ENCODE measurements at places on chromosomes 13 and 19. TPM values are rescaled to one million over a fixed set of nuclear protein-coding genes. Genes with fewer than 3 reads are reported as not detected.
A peak's percentile ranks its signal among the peaks of the same experiment; 100 is the strongest.

DNA sequence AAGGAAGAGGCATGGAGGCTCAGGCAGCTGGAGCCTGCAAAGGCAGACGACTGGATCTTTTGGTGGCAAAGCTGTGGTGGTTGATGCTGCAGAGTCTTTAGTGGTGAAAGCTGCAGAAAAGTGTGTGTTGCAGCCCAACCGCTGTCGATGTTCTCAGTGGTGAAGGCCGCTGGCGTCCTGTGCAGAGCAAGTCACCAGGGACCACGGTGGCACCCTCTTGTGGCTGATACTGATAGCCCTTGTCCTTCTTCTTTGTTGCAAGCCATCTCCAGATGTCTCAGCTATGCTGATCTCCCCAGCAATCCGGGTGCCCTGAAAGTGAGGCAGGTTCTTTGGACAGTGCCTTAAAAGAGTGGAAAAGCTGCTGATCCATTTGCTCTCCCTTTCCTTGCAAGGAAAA lies 610.9 kb upstream of the PCDH9 start:
- no peak for DNase-seq

DNA sequence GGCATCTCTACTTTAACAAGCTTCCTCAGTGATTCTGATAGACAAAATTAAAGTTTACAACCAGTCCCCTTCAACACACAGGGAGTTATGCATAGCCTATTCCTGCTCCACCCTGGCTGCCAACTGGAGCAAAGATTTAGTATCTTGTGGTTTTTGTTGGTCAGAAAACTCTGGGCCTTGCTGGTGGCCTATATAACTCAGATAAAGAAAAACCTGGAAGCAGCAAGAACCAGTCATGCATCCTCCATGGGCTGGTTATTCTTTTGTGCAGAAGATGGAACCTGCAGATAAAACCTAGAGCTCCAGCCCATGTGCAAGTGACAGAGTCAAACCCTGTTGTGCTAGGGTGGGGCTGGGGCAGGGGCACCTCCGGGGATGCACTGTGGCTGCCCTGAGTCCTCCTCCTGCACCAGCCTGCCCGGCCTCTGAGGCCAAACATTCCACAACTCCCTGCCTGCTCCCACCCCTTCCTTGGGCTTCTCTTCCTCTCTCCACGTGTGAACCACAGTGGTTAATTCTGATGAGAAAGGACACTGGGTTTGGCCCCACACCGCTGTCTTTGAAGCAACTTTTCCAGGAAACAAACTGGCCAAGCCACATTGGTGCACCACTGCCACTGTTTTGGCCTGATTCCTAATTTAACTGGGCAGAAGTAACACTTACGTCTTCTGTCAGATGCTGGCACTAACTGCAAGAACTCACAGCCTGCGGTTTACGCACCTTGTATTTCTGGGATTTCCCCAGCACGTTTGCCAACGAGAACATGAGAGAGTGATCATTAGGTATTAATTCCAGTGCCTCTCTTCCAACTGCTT lies 23.3 kb upstream of the GGACT start:
- DNase-seq, result no peak

DNA sequence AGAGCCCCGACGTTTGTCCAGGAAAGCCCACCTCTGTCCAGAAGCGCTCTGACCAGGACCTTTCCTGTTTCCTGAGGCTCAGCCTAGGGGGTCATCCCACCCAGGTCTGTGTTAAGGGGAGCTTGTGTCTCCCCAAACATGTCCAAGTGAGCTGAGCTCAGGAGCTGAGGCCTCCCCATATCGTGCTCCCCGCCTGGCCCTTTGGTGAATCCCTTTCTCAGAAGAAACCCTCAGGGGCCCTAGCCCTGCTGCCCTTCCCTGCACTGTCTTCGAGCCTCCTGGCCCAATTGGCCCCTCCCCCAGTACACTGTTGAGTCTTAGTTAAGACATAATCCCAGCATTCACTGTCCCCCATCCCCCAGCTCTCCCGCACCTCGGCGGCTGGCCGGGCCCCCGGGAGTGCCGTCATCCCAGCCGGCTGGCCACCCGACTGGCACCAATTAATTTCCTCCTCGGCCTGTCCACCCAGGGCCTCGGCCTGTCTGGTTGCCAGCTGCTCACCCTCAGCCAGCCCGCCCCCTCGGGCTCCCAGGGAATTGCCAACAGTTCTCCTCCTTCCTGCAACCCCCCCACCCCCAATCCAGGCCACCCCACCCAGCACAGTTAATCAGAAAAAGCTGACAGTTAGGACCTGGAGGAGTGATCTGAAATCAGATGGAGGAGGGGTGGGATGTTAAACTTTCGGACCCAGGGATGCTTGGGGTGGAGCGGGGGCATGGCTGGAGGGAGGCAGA lies 13.6 kb downstream of the IER2 start:
- peak; percentile 44 for DNase-seq

DNA sequence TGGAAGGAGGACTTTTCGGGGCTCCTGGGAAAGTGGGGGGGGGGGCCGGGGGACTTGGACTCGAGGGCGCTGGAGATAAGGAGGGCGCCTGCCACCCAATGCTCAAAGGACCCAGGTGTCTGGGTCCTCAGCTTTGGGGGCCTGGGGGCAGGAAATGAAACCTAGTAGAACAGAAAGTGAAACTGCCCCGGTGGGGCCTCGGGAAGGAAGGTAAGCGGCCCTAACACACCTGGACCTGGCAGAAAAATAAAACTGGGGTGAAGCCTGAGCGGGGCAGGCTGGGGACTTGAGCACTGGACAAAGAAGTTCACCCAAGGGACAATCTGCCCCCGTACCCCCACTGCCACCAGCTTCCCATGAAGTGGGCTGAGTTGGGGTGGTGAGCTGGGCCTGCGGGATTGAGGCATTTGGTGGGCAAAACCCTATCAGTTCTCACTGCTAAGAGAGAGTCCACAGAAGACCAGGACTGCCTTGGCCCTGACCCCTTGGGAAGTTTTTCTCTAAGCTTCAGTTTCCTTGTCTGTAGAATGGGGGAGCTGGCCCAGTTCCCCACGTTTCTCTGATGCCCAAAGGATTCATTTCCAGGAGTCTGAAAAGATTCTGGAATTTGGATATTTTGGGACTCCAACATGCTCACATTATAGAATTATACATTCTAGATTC lies 2.3 kb downstream of the PRKD2 start:
- DNase-seq, result peak; percentile 67

DNA sequence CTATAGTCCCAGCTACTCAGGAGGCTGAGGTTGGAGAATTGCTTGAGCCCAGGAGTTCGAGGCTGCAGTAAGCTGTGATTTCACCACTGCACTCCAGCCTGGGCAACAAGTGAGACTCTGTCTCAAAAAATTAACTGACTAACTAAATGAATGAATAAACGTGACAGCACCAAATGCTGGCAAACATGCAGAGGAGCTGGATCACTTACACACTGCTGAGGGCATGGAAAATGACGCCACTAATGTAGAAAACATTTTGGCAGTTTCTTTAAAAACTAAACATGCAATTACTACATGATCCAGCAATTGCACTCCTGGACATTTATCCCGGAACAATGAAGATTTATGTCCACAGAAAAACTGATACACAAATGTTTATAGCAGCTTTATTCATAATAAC lies 31.3 kb upstream of the GTF3A start:
- no peak for DNase-seq

ZMYM5 gene
- total RNA-seq, result 14.2 TPM

DNA sequence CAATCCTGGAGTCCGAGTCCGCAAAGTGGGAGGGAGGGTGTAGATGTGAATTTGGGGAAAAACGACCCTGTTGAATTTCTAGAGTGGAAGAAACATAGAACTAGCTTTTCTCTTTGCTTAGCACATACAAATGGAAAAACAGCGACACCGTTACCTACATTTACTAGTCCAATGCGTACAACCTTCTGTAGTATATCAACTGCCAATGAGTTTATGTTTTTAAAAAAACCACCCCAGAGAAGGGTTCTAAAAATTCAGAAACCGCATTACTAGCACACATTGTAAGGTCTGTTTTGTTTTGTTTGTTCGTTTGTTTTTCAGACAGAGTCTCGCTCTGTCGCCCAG lies 332 bp upstream of the SUPT20H start:
- no peak for DNase-seq

All from activated T-helper 1 cell treated with anti-CD3 and anti-CD28 coated beads, Interleukin-12 subunit alpha, Interleukin-12 subunit beta, Interleukin-2, Interleukin-4 antibody, amounts not matched to agents 30 ng/mL and 10 ng/mL and 1 ng/mL, durations not matched to agents 14 hours and 24 hours and 36 hours (primary cell).